ENCODE measurements at places on chromosomes 1 and 21.

GRCh38 chr1:48848035-48848434 lies 71.3 kb upstream of the BEND5 start:
- DNase-seq, result no peak

GRCh38 chr21:35448876-35449599 lies 399.9 kb upstream of the RUNX1 start:
- no peak for DNase-seq

- peak; percentile 64 for DNase-seq
These were observed 578 bp upstream of the TRIM62 start for GRCh38 chr1:33182401-33182841.

- DNase-seq, result no peak
These were observed 1.6 kb upstream of the DYRK3 start for GRCh38 chr1:206633708-206634121.

- no peak for DNase-seq
These were observed 3.1 kb downstream of the OBSCN start for GRCh38 chr1:228210712-228211530.

GRCh38 chr1:151990856-151991198 lies 2.8 kb downstream of the S100A10 start:
- peak; percentile 91 for DNase-seq

- no peak for DNase-seq
These were observed 200.6 kb upstream of the HMCN1 start for GRCh38 chr1:185533596-185533995.

DNA sequence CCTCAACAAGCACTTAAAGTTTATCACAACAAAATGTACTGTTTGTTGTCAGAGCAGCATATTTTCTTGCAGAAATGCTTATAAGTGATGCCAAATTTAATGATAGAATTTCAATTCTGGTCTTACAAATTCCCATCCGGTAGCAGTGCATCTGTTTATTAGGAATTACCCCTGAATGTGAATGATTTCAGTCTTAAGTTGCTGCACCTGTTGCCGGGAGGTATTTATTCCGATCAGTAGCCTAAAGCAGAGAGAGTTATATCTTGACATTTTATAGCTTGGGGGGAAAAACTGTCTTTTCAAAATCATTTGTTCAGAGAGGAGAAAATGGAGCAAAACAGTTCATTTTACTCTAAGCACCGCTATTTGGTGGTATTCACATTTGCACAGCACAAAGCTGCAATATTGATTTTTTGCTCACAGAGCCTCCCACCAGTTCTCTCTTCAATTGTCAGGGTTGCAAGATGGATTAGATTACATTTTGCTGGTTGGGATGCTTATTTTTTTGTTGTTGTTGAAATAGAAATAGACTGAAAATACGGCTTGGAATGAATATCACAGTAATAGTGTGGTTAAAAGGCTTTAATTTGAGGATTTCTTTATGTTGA lies 98.6 kb downstream of the ADGRL2 start:
- no peak for DNase-seq

DNA sequence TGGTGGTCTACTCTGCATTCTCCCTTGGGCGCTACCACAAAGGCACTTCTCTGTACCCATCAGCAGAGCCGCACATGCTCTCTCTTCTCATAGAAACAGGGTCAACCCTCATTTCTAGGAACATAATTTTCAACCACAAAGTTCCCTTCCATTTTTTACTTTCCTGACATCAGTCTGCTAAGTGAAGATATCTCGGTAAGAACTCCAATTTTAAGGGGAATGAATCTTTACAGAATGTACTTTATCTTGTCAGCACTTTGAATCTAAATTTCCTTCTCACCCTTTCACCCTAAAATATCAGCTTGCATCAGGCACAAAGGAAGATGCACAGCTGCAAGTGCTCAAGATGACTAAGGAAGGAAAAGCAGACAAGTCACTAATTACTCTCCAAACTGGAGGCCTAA lies 545.9 kb downstream of the SMYD3 start:
- no peak for DNase-seq

DNA sequence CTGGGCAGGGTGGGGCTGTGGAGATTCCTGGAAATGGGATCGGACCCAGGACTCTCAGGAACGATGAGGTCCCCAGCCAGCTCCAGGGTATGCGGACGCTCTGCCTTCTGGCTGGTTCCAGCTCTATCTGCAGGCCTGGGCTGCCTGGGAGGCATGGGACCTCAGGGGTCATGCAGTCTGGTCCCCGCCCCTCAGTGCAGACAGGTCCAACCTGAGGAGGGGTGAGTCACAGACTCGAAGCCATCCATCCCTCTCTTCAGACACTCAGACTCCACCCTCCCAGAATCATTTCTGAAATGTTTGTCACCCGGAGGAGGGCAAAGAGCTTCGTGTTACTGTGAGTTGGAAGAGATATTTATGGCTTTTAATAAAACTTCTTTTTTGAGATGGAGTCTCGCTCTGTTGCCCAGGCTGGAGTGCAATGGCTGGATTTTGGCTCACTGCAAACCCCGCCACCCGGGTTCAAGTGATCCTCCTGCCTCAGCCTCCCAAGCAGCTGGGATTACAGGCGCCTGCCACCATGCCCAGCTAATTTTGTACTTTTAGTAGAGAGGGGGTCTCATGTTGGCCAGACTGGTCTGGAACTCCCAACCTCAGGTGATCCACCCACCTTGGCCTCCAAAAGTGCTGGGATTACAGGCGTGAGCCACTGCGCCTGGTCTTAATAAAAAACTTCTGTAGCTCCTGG lies 5.9 kb upstream of the MYOM3 start:
- no peak for DNase-seq

DNA sequence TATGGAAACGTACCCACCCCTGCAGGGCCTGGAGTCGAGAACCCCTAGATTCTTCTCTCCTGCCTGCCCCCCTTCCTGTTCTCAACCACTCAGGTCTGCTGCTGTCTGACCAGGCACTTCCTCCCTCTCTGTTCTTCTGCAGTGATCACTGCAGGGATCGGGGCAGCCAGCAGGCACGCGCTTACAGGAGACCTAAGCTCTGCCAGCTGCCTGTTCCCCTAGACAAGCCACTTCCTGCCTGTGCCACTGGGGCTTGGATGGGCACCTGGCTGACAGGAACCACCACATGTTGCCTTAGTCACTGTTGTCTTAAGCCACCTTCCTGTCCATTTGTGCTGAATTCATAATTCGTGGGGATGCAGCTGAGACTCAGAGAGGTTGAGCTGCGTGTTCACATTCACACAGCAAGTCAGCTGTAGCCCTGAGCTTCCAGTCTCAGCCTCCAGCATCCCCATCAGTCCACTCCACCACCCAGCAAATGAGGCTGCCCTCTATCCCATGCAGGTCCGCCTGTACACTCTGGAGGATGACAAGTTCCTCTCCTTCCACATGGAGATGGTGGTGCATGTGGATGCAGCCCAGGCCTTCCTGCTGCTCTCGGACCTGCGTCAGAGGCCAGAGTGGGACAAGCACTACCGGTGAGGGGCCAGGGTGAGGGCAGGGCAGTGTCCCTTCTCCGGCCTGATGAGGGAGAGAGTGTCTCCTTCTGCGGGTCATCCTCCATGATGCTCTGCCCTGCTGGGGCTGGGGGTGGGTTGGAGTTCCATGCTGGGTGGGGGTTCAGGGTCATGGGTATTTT lies 18.6 kb downstream of the FAM151A start:
- no peak for DNase-seq
